CD4-positive, alpha-beta T cell treated with Interleukin-4 for 1 hour (primary cell): ENCODE measurements at places on chromosomes 6 and 20.

DNA sequence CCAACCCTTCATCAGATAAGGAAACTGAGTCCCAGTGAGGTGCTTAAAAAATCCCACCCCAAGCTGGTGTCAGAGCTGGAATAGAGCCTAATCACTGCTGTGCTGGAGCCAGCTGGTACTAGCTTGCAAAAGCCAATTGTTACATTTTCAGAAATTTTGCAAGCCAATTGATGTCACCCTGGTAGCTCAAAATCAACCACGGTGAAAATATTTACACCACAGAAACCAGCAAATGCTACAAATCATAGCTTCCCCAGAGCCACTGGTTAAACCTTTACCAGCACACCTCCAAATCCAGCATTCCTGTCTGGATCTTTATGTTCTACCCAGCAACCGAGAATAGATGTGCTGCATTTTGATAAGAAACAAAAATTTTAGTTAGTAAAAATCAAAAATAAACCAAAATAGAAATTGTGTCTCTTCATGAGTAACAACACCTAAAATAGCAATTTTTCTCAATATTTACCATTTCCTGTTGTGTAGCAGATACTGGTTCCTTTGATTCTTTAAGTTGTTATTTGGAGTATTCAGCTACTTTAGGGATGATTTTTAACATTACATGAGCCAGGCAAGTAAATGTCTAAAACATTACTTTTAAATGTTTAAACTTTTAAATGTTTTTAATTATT is 7.2 kb upstream of the LCA5 start:
- no peak for DNase-seq

DNA sequence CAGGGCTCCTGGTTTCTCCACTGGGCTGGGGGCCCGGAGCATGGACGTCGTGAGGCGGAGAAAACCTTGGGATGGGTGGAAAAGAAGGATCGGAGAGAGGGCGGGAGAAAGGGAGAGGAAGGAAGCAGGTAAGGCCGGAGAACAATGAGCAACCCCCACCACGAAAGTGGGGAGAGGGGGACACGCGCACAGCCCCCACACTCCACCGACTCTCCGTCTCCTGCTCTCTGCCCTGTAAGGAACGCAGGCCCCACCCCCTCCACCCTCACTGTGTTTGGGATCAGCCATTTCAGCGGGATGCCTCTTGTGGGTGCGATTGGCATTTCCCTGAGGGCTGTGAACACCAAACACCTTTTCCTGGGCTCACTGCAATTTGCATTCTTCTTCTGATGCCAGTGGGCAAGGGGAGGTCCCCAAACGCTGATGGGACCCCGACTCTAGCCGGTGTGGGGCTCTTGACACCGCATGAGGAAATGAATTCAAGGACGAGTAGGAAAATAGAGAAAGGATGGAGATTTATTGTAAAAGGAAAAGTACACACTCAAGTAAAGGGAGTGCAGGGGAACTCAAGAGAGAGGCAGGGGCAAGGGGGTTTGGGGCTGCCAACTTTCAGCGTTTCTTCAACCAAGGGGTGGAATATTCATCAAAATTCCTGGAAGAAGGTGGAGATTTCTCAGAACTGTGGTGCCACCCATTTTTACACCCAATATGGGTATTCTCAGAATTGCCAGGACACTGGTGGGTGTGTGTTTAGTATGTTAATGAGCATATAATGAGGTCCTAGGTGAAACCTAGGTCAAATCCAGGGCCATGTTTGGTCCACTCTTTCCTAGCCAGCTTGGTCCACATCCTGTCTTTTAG is 13.1 kb upstream of the RAET1L start:
- no peak for DNase-seq

DNA sequence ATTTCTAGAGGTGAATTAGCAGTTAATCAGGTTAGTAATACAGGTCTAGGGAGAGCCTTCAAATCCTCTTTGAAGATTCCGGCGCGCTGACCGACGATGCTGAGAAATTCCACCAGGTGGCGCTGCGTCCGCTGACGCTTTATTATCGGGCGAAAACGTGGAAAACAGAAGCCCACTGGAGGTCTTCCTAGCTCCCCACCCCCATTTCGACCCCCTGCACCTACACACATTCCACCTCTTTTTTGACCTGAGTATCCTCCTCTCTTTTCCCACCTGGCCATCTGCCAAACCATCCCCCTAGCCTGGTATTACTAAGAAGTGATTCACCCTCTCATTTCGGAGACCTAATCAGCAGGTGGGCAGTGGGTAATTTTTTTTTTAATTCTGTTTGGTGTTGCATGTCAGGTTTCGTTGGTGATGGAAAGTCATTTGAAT is 65.4 kb upstream of the RIN2 start:
- DNase-seq: peak; percentile 34

DNA sequence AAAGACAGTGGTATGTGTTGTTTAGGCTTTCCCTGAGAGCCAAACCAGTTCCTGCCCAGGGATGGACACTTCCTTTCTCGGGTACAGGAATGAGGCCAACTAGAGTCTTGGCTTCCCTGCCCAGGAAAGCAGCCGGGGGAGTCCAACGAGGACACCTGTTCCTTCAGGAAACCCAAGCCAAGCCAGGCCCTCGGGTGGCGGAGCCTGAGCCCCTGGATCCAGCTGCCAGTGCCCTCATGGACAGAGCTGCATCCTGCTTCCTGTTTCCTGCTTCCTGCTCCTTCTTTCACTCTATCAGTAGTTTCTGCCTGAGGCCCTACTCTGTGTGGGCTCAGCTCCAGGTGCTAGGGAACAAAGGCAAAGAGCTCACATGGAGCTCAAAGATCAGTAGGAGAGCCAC is 7.9 kb upstream of the SIRPA start:
- DNase-seq: no peak

DNA sequence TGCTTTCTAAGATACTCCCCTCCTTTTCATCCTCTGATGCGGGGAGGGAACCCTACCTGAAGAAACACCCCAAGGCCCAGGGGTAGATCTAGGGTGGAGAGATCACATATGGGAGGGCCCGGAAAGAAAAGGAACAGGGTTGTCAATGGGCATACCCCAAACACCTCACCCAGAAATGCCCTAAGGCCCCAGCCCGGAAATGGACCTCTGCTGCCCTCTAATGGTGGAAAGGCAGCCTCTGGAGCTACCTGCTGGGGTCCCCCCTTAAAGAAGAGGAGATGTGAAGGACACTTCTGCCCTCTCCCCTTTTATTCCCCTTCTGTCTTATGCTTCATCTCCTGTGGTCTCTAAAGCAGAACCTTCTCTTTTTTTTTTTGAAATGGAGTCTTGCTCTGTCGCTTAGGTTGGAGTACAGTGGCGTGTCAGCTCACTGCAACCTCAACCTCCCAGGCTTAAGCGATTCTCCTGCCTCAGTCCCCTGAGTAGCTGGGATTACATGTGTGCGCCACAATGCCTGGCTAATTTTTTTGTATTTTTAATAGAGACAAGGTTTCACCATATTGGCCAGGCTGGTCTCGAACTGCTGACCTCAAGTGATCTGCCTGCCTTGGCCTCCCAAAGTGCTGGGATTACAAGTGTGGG is 458 bp upstream of the ARMC12 start:
- DNase-seq: peak; percentile 85
